DMS79 (cell line): ENCODE measurements at places on chromosomes 7 and 10.

DNA sequence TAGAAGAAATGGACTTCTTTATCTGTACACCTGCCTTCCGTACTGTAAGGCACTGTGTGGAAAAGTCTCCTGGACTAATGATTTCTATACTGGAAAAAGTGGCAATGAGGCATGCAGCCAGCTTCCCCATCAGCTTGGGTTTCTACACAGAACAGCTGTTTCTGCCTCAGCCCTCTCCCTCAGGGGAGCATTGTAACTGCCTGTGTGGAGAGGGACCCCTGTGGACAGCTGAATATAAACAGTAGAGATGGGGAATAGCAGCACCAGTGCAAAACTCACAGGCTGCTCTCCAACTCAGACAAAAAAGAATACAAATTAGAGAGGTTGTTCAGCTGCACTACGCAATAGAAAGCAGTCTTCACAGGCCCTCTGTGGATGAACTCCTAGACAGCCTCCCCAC lies 451.3 kb upstream of the MBL2 start:
- no peak for DNase-seq

DNA sequence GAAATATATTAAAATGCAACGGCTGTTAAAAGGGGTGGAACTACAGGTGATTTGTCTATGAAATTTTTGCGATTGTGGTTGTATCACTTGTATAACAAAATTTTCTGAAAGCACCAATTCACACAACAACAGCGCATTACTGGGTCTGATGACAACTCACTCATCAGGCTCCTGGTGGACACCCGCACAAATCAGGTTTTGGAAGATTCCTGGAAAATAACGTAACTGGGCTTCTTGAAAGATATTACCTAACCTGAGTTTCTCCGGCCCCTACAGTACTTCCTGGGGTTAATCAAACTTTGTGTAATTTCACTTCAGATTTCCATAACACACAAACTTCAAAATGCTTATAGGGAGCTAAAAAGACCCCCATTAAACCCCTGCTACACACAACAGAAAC lies 7.6 kb downstream of the SNX8 start:
- DNase-seq = no peak

DNA sequence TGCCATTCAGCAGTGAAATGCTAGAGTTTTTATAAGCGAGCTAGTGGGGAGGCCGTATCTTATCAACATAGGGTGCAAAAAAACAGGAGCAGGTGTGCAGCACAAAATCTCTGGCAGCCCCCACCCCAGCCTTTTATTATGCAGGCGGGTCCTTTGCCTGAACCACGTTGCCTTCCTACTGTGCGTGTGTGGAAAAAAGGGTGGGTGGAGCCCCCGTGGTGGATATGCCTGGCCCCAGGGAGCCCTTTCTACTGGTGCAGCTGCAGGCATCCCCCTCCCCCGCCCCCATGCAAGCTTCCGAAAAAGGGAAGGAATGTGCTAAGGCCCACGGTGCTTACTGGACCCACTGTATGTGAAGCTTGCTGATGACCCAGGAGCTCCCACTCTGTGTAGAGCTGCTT lies 175.9 kb downstream of the USP6NL start:
- no peak for DNase-seq

GRCh38 chr10:29174389-29174788 lies 114.5 kb upstream of the LYZL1 start:
- DNase-seq = no peak

- no peak for DNase-seq
These were observed 7.1 kb downstream of the ANXA11 start for GRCh38 chr10:80197972-80198916.

DNA sequence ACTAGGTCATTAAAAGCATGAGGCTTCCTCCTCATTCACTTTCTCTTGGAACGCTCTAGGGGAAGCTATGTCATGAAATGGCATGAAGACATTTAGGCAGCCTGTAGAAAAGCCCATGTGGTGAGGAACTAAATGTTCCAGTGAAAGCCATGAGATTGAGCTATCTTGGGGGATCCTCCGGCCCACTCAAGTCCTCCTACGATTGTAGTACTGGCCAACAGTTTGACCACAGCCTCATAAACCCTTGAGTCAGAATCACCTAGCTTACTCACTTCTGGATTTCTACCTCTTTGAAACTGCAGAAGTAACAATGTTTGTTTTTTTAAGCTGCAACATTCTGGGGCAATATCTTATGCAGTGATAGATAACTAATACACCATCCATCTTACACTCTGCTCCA lies 605.1 kb downstream of the SORCS1 start:
- no peak for DNase-seq

GRCh38 chr10:26832960-26833359 lies 27.8 kb downstream of the ABI1 start:
- DNase-seq = no peak

DNA sequence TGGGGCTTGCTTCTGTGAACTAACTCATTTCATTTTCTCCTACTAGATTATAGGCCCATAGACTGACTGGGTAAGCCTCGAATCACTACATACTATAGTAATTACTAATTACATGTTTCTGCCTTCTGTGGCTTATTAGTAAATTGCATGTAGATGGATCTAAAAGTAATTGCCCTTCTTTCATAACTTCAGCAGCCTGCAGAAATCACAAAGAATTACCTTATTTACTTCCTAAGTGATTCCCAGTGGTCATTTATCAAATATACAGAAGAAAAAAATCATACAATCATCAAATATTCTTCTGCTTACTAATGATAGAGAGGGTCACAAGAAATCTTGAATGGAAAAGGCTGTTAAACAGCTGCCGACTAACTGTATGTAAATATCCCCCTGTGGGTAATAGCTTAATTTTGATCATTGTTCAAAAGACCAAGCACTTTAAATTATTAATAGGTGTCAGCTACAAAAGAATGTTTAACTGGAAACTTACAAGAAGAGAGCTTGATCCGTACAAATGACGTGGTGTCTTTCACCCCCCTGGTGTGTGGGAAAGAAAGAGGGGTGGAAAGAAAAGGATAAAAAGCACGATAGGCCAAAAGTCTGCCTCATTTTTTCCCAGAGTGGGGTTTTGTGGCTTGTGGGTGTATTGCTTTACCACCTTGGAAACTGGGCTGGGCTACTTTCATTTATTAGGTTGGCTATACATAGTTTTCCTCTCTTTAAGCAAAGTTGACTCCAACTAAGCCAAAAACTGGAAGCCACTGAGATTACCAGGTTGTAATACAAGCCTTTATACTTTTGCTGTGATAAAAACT lies 361.8 kb upstream of the ZMIZ1 start:
- no peak for DNase-seq

- no peak for DNase-seq
These were observed 53.2 kb downstream of the STK17A start for GRCh38 chr7:43636093-43636492.

DNA sequence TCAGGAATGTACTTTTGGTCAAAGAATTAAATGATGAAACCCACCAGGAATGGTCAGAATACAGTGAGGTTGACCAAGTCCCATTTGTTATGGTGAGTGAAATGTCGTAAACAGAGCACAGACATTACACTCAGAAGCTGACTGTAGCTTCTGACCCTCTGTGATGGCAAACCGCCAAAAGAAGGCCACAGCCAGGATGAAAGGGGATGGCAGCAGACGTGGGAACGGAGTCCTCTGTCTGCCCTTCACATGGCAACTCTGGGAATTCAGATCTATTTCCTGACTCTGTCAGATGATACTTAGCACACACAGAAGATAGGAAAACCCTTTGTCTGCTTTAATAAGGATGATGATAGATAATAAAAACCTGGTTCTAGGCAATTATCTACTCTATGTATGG lies 757.1 kb downstream of the SORCS3 start:
- DNase-seq = no peak

GRCh38 chr10:68153473-68154210 lies 44.4 kb downstream of the MYPN start:
- DNase-seq = peak; percentile 4

DNA sequence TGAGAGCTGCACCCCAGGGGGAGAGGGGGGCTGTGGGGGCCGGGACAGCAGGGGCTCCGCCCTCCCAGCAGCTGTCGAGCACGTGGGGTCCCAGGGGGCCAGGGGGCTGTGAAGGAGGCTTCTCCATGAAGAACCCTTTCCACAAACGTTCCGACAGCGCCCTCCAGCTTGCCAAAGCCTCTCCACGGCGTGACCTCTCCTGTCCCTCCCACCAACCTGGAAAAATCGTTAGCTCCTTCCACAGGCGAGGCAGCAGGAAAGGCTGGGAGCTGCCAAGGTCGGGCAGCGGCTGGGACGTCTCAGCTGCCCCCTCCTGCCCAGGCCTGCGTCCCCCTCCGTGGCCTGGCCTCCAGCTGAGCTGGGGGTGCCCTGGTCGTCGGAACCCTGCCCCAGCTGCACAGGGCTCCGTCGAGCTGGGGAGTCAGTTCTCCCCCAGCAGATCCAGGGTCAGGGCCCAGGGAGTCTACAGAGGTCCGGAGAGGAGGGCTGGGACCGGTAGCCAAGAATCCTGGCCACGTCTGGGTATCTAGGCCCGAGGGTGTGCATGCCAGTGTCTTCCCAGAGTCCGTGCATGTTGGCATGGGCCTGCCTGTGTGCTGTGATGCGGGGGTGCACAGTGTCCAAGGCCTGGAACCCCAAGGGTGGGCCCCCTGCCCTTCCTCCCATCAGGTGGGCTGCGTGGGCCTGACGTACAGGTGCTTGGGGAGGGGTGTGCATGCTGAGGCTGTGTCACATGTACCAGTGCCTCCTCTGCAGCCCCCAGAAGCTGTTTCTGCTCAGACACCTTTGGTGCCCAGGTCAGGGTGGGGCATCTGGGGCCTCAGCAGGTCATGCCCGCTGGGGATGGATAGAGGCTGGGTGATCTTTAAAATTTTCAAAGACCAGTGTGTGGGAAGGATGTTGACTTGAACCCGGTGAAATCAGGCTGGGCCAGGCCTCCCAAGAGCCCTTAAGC lies 66.5 kb downstream of the UNCX start:
- DNase-seq = no peak

- DNase-seq = no peak
These were observed 76.4 kb upstream of the SCIN start for GRCh38 chr7:12493863-12494686.

- DNase-seq = no peak
These were observed 12.3 kb downstream of the CNPY1 start for GRCh38 chr7:155533827-155534690.

- no peak for DNase-seq
These were observed 97.2 kb upstream of the BTBD16 start for GRCh38 chr10:122173766-122174435.

DNA sequence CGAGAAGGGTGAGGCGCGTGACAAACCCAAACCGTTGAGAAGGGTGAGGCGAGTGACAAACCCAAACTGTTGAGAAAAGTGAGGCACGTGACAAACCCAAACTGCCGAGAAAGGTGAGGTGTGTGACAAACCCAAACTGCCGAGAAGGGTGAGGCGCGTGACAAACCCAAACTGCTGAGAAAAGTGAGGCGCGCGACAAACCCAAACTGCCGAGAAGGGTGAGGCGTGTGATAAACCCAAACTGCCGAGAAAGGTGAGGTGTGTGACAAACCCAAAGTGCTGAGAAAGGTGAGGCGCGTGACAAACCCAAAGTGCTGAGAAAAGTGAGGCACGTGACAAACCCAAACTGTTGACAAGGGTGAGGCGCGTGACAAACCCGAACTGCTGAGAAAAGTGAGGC lies 25.0 kb downstream of the ESYT2 start:
- DNase-seq = no peak

DNA sequence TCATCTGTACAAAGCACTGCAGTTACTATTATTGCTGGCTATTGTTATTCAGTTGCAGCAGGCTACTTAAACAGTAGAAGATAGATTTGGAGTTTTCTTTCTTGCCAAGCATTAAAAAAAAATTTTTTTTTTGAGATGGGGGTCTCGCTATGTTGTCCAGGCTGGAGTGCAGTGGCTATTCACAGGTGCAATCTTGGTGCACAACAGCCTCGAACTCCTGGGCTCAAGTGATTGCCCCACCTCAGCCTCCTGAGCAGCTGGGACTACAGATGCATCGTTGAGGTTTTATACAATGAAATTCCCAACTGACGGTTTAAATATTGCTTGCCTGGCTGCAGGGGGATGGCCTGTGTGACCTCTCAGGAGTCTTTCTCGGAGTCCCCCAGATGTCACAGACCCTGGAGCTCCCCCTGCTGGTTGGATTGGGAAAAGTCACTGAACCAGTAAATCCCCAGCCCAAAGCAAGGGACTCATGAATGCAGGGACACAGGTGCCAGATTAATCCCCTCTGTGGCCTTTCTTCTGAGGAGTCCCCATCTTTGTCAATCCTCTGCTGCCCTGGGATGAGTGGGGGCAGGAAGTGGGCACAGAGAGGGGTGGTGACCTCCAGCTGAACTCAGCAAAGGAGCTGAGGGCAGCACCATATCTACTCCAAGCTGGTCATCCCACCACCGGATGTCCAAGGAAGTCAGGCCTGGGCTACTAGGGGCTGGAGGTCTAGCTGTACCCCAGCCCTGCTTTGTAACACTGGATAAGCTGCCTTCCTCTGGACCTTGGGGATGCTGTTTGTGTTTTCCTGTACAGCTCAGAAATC lies 149.6 kb downstream of the C10orf105 start:
- DNase-seq = peak; percentile 6

- DNase-seq = peak; percentile 18
These were observed 9.0 kb upstream of the VIM start for GRCh38 chr10:17219024-17219423.

GRCh38 chr10:93218386-93218785 lies 144.7 kb downstream of the CYP26A1 start:
- no peak for DNase-seq

- DNase-seq = no peak
These were observed 202.4 kb downstream of the ELFN1 start for GRCh38 chr7:1872191-1873069.

- DNase-seq = no peak
These were observed 15.0 kb downstream of the IDI2 start for GRCh38 chr10:1010703-1011102.

- DNase-seq = no peak
These were observed 30.4 kb downstream of the ZNF786 start for GRCh38 chr7:149060156-149060555.

DNA sequence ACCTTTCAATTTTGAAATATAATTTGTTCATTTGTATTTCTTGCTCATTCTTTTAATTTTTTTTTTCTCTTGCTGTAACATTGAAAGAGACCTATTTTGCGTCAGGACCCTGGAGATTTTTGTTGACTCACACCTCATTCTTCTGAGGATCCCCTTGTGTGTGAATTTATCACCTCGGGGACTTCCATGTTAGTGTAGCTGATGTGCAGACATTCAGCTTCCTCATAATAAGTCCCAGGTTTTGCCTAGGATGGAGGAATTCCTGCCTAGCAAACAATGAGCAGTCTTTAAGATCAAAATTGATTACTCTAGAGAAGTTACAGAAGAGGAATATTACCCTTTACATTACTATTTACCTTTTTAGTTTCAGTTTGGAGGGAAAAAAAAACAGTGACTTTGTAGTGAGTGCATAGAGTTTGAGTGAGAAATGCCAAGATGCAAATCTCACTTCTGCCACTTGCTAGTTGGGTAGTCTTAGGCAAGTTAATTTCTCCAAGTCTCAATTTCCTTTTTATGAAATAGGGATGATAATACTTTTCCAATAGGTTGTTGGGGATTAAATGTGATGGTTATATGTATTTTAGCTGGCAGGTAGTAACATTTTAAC lies 14.3 kb downstream of the TES start:
- DNase-seq = no peak

- no peak for DNase-seq
These were observed 35.5 kb upstream of the PARD3 start for GRCh38 chr10:34850558-34850957.
